Lung microvascular endothelial cell (primary cell): ENCODE measurements at places on chromosomes 12 and 14.

DNA sequence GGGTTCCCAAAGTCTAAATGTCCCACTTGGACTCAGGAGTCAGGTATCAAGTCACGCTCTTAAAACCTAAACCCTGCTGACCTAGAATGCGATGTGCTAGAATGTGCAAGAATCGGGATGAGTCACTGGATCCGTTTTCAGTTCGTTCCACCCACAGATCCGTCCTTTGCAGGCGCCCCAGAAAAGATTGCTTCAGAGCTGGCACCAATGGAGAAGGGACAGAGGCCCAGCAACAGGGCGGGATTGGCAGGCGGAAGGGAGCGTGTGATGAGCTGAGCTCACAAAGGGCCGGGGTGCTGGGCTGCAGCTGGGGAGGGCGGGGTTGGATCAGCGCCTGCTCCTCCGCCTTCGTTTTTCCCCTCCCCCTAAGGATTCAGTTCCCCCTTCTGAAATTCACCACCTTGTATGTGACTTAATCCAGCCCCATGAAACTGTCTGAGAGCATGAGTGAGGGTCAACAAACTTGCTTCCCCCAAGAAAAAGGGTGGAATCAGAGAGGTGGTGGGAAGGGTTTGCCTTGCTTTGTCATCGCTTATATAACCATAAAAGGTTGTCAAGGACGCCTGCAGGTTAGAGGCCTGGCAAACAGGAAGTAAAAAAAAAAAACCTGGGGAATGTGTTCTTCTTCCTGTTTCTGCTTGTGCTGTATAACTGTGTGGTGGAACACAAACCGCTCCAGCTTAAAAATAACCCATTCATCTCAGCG is 2.8 kb upstream of the UBC start:
- peak; percentile 100 for DNase-seq

DNA sequence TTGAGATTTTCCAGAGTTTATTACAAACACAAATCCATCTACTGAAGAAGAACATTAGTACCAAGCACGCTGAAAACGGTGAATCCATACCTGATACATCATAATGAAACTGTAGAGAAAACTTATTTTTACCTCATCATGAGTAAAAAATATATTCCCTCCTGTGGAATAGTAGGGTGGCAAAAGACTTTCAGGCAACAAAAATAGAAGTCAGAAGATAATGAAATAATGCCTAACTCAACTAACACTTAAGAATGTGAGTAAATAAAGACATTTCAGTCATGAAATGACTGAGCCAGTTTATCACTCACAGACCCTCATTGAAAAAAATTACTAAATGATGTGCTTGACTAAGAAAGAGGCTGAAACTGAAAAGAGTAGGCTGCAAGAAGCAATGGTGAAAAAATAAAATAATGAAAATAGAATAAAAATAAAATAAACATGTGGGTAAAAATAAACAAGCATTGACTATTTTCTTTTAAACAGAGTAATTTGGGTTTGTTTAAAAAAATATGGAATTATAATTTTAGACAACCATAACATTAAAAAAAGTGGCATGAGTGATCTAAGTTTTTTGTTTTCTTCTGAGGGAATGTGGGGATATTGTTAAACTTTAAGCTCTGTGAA is 148.6 kb downstream of the ASCL1 start:
- no peak for DNase-seq

DNA sequence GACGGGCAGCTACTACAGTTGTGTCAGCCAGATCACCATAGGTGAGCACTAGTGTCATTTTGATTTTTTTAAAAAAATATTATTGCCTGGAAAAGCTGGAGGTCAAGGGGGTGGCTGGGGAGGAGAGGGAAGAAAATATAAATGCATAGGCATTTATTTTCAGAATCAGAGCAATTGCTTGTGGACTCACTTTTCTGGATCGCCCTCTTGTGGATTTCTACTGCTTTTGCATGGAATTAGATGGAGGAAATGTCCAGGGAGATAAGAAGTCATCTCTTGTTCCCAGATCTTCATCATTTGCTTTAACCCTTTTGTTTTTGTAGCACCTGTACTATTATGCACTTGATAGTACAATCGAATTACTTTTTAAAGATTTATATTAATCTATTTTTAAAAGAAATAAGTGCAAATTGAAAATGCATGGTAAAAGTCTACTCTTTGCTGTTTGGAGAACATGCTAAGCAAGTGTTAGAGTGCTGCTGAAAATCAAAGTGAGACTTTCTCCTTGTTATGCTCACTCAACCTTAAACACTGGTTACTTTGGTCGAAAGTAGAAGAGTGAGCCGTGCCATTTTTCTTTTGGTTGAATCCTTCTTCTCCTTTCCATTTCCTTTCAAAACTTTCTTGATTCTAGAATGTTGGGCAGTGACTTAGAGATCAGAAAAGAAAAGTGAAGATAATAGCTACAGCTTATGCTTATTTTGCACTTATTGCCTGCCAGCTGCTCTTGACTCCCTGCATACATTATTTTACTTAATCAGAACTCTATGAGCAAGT is 60.6 kb upstream of the ANO4 start:
- DNase-seq = peak; percentile 71

- DNase-seq = no peak
Observed at GRCh38 chr12:9718968-9719367, 13.9 kb downstream of the CLECL1 start.

DNA sequence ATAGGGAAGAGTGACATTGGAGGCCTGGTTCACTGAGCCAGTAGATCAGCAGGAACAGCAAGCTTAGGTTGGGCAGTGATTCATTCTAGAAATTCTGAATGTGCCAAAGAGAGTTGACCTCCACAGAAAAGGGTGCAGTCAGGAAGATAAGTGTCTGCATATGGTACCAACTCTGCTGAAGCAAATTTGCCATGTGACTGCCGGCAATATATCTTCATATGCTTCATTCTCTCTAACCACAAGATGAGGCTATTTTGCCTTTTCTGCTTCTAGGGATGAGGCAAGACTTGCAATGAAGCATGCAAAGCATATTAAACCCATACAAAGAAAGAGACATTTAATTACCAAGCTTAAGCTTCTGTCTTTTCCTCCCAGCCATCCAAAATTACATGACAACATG is 13.6 kb downstream of the CCDC198 start:
- DNase-seq = no peak
